Cerebellum (tissue), 4 donors: ENCODE measurements at places on chromosomes 2 and 18. TPM values are rescaled to one million over a fixed set of nuclear protein-coding genes. Genes with fewer than 3 reads are reported as not detected.

- DNase-seq = no peak
Measured at GRCh38 chr2:26581266-26581990, 59.7 kb downstream of the CIB4 start.

DNA sequence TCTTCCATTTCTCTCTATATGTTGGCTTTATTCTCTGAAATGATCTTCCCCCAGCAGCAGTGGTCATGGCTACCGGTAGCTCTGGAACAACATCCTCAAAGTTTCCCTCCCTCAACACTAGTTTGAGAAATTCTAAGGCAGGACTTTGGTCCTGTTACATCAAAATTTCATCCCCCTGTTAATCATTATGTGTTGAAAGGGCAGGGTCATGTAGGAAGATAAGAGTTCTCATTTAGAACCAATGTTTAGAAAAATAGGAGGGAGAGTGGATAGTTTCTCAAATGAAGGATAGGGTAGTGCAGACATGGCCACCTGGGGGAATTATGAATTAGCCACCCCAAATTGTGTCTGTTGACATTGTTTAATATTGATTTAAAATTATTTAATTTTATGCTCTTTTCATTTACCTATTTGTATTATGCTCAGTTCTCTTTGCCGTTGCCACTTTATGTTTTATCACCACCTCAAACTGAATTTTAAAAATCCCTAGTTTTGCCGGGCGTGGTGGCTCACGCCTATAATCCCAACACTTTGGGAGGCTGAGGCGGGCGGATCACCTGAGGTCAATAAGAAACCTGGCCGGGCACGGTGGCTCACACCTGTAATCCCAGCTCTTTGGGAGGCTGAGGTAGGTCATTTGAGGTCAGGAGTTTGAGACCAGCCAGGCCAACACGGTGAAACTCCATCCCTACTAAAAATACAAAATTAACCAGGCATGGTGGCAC, 22.3 kb downstream of the EML4 start:
- no peak for DNase-seq

- no peak for DNase-seq
Measured at GRCh38 chr2:226045080-226045479, 645.6 kb downstream of the NYAP2 start.

The PSMA8 gene
- not detected for total RNA-seq

The NEMP2 gene
- total RNA-seq = 5.4 TPM

The UBE2F gene
- total RNA-seq = 24.6 TPM

The GAREM2 gene
- 11.0 TPM for total RNA-seq
